ENCODE measurements at places on chromosomes 3 and 15.

DNA sequence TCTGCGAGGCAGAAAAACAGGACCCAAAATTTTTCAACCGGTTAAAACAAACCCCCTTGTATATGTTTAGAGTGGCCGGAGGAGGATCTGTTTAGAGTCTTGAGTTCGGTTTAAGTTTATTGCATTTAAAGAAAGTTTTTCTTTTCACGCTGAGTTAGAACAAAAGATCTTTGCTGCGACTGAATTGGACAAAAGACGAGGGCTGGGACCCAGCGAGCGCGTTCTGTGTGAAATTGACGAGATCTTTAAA lies 9.8 kb downstream of the NR2F2 start:
- DNase-seq = no peak

- DNase-seq = no peak
Observed at GRCh38 chr3:63228677-63229076, 49.4 kb upstream of the SYNPR start.

- DNase-seq = no peak
Observed at GRCh38 chr3:2568929-2569328, 470.3 kb downstream of the CNTN4 start.

DNA sequence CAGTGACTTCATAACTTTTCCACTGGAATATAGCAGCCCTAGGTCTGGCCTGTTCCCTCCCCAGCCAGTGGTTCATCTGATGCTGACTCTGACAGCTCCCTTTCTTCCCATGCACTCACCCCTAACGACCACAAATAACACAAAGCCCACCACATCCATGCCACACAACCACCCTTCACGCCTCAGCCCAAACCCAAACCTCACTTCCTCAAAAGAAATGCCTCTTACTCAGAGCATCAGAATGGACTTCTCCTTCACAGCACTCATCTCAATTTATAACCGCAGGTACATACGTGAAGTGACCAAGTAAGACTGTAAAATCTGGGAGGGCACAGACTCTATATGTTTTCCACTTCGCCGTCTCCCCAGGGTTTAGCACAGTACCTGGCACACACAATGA lies 1.1 kb downstream of the RBSN start:
- DNase-seq = no peak

DNA sequence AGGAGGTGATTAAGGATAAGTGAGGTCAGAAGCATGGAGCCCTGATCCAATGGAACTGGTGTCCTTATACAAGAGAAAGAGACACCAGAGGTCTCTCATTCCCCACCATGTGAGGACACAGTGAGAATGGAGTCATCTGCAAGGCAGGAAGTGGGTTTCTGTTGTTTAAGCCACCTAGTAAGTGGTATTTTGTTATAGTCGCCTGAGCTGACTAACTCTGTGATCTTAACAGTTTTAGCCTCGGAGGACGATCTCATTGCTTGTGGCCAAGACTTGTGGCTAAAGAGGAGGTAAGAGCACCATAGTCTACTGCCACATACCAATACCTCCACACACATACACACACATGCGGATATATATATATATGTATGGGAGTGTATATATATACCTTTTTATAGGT lies 73.8 kb downstream of the MCTP2 start:
- DNase-seq = no peak

DNA sequence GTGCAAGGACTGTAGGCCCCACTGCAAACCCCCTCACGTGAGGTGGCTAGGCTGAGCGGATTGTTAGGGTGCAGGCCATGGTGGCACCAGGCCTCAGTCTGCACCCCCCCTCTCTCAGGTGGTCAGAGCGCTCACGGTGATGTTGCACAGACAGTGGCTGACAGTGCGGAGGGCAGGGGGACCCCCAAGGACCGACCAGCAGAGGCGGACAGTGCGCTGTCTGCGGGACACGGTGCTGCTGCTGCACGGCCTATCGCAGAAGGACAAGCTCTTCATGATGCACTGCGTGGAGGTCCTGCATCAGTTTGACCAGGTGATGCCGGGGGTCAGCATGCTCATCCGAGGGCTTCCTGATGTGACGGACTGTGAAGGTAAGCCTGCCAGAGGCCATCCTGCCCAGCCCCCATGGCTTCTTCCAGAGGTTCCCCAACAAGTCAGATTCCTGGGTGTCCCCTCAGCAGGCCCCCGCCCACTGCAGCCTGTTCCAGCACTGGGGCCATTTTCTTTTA lies 18.2 kb downstream of the ATRIP start:
- DNase-seq = no peak

GRCh38 chr3:184443364-184443763 lies 63.5 kb downstream of the CHRD start:
- no peak for DNase-seq

DNA sequence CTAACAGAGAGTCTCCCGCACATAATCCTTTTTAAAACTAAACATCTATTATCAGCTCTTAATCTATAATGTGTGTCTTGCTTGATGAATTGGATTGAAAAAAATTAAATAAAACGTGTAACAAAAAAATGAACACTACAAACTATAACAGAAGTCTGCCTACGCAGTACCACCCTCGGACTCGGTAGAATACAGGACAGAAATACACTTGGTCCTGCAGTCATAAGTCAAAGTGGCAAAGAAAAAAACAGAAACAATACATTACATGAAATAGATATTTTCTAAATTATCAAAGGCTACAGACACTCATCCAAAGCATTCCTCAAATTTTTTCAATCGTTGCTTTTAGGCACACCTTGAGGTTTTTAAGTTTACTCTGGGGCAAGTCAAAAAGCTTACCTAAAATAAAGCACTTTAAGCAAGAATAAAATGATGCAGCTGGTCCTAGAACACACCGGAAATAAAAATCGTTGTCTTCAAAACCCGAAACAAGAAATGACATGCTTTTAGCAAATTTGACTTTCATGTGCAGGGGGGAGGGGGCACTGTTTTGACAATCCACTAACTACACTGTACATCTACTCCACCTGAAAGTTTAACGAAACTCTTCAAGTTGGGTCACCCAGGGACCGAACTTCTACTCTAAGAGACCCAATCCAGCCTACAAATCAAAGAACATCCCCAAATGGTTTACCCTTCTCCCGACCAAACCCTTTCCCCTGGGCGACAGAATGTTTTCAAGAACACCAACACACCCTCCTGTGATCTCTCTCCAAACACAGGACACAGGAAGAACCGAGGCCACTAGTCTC lies 1.3 kb downstream of the ADAM10 start:
- peak; percentile 32 for DNase-seq

- DNase-seq = no peak
Observed at GRCh38 chr3:102614585-102614984, 179.8 kb downstream of the ZPLD1 start.

DNA sequence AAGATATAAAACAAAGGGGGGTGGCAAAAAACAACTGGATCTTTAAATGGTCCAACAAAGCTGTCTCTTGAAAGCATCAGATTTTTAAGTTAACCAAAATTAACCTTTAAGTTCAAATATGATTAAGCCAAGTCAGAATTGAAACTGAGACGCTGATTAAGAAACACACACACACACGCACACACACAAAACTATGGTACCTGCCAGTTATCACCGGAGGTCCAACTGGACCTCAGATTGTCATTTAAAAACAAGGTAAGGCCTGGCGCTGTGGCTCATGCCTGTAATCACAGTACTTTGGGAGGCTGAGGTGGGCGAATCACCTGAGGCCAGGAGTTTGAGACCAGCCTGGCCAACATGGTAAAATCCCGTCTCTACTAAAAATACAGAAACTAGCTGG lies 10.4 kb downstream of the ARF4 start:
- no peak for DNase-seq

- DNase-seq = no peak
Observed at GRCh38 chr15:62821384-62822131, 221.0 kb upstream of the TPM1 start.

DNA sequence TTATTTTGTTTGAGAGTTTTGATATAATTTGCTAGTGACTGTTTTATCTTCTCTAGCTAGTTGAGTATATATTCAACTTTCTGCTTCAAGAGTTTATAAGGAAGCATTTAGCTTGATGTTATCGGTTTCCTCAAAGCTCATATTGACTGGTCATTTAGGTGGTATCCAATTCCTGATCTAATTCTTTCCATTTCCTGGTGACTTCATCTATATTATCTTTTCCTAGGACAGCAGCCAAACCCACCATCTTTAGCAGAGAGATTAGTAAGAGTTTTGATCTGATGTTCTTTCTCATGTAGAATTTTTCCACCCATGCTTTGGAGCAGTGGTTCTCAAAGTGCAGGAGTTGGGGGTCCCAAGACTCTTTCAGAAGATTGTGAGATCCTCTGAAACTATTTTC lies 148.6 kb upstream of the STT3B start:
- no peak for DNase-seq

- DNase-seq = peak; percentile 75
Observed at GRCh38 chr3:18444595-18445400, 19.7 kb upstream of the SATB1 start.

DNA sequence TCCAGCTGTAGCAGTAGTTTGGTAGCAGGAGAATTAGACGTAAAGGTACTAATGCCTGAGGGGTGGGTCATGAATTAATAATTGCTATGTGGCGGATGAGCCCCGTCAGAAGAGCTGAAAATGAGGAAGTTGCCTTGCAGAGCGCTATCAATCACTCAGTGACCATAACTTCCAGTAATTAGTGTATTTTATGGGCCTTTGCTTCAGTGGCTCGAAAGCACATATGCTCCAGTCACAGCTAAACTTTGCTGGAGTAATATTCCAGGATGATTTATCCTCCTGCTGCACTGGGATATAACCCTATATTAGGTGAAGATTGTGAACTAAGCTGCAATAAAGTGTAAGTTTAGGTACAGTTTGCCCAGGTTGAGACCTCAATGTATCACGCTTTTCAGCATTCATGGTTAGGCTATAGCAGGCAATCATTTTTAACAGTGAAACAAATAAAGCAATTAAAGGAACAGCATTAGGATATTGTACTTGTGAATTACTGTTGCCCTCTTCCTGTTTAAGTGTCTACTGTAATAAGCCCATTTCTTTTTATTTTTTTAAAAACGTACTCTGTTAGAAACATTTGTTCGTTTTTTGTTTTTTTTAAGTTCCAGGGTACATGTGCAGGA lies 104.6 kb upstream of the SKOR1 start:
- no peak for DNase-seq

GRCh38 chr3:196016485-196016884 lies 65.4 kb downstream of the TFRC start:
- DNase-seq = no peak

DNA sequence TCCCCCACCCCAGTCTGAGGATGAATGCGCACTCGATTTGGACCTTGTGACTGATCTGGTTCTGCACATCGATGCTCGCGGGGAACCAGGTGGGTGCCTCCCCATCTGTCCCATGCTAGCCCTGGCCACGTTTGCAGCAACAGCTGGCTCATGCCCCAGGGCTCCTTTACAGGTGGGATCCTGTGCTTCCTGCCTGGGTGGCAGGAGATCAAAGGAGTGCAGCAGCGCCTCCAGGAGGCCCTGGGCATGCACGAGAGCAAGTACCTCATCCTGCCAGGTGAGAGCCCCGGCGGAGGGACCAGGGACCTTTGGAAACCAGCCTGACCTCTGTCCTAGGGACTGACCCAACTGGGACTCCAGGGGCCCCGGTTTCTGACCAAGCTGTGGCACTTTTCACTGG lies 44.3 kb downstream of the DHX30 start:
- DNase-seq = no peak

- no peak for DNase-seq
Observed at GRCh38 chr15:57551715-57552677, 39.7 kb upstream of the MYZAP start.

DNA sequence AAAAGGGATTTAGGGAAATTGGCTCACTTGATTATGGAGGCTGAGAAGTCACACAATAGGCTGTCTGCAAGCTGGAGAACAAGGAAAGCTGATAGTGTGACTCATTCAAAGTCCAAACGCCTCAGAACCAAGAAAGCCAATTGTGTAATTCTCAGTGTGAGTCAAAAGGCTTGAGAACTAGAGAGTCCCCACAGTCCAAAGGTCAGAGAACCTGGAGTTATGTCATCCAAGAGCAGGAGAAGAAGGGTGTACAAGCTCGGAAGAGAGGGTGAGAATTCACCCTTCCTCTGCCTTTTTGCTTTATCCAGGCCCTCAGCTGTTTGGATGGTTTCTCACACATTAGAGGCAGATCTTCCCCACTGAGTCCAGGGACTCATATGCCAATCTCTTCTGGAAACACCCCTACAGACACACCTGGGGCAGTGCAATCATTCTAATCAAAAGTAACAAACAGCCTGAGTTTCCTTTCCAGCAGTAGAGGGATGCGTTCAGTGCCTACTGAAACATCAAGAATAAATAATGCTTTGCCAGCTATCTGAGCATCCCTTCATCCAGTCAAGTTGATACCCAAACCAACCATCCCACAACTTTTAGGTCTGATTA lies 271.5 kb downstream of the SATB1 start:
- DNase-seq = no peak

- no peak for DNase-seq
Observed at GRCh38 chr15:92365084-92365483, 28.6 kb upstream of the ST8SIA2 start.

DNA sequence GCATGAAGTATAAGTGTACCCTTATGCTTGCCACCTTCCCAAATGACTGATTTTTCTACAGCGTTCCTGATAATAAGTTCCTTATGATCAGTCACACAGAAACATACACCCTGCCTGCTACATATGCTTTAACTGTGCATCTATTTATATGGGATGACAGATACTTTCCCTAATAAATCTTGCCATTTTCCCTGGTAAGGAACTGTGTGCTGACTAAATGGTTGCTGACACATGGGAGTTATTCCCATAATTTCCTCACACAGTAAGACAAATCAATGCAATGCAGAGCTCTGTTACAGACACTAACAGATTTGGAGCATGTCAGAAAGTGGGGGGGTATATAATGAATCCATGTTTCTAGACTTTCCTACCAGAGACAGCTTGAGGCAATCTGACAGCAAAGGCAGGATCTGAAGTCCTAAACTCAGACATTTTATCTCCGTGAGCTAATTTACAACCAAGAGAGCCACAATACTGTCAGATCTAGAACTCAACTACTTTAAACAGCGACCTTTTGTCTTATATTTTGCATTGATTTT lies 86.9 kb upstream of the TCF12 start:
- no peak for DNase-seq

- DNase-seq = peak; percentile 27
Observed at GRCh38 chr15:75455982-75456531, 4.6 kb upstream of the SIN3A start.

GRCh38 chr15:72840114-72840513 lies 56.6 kb upstream of the ADPGK start:
- no peak for DNase-seq

DNA sequence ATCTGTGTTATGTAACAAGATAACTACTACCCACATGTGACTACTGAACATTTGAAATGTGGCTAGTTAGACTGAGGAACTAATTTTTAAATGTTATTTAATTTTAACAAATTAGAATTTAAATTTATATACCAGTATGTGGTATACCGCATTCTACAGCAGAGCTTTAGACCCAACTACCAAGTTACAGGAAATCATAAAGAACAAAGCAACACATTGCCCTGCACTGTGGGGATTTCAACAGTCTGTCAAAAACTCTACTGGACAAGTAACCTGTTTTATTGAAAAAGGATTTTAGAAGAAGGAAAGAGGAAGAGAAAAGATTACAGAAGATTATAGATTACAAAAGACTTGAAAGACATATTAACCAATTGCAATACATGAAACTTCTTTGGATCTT lies 64.9 kb downstream of the DPH6 start:
- DNase-seq = no peak
